Activated T-cell treated with anti-CD3 and anti-CD28 coated beads for 48 hours (primary cell): ENCODE measurements at places on chromosomes 7 and 10.
A peak's percentile ranks its signal among the peaks of the same experiment; 100 is the strongest.

DNA sequence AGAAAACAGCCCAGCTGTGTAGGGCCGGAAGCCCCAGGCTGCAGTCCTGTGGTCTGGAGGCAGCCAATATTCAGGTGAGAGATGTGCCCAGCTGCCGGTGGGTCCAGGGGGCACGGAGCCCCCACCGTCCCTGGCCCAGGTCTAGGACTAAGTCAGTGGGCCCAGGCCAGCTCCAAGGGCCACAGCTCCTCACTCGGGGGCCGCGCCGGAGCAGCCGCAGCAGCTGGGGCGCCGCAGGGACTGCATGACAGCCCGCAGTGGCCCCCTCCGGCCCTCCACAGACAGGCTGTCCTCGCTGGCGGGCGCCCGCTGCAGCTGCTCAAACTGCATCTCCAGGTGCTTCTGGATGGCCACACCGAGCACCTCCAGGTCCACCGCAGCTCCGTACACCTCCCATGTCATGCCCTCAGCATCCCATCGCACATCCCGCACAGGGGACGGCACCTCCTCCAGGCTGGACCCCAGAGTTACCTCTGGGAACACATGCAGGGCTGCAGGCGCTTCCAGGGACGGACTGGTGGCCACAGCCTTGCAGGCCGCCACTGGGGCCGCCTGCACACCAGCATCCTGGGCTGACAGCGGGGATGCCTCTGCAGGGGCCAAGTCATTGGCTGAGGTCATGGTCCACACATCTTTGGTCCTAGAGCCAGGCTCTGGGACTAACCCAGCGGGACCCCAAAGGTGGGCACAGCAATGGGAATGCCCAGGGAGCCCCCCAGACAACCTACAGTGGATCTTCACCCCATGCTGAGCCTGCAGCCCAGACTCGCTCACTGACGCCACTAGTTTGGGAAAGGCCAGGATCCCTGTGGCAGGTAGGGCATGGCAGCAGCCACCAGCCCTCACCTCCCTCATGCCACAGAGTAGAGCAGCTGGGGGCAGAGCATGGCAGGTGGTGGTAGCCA lies 7.0 kb downstream of the GPRIN2 start:
- DNase-seq, result no peak

GRCh38 chr7:148872188-148872587 lies 11.9 kb downstream of the EZH2 start:
- DNase-seq, result no peak

GRCh38 chr7:7181519-7182155 lies 707 bp upstream of the C1GALT1 start:
- peak; percentile 8 for DNase-seq

DNA sequence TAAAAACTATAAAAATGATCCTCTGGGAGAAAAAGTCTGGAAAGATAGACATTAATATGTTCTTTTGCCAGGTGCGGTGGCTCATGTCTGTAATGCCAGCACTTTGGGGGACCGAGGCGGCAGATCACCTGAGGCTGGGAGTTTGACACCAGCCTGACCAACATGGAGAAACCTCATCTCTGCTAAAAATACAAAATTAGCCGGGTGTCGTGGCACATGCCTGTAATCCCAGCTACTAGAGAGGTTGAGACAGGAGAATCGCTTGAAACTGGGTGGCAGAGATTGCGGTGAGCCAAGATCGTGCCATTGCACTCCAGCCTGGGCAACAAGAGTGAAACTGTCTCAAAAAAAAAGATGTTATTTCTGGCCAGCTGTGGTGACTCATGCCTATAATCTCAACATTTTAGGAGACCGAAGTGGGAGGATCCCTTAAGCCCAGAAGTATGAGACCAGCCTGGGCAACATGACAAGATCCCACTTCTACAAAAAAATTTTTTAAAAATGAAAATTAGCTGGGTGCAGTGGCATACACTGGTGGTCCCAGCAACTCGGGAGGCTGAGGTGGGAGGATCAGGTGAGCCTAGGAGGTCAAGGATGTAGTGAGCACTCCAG lies 101.9 kb upstream of the LRRN3 start:
- no peak for DNase-seq

GRCh38 chr7:41538810-41539724 lies 163.8 kb downstream of the INHBA start:
- no peak for DNase-seq

- DNase-seq, result no peak
Observed at GRCh38 chr7:98000356-98000755, 10.4 kb upstream of the OCM2 start.

DNA sequence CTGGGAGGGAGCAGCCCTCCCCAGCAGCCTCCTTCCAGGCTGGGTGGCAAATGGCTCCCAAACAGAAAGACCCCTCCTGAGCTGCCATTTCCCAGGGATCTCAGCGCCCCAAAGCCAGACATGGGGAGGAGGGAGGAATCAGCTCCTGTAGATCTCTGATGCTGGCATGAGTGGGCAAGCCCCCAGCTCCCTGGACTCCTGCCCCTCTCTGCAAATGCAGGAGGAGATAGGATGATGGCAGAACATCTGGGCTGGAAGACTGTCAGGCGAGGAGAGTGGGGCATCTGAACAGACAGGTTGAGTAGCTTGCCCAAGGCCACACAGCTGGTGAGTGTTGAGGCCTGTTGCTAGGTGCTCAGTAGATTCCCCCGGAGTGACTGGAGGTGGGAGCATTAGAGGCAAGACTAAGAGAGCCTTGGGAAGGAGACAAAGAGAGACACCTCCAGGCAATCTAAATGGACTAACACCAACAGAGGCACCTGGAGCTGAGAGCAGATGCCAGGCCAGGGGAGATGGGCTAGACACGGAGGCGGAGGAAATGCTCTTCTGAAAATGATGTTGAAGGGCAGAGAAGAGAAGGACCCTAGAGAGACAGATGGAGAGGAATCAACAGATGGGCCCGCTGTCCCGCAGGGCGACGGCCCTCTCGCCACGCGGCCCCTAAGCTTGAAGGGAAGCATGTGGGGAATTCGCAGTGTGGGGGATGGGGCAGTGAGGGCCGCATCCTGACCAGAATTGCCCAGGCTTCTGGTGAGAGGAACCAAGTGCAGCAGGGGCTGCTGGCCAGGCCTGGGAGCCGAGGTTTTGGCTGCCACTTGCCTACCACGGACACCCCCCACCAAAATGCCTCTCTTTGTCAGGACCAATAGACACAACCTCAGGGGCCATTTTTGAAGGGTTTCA lies 84.8 kb upstream of the LRRC4 start:
- DNase-seq, result no peak

DNA sequence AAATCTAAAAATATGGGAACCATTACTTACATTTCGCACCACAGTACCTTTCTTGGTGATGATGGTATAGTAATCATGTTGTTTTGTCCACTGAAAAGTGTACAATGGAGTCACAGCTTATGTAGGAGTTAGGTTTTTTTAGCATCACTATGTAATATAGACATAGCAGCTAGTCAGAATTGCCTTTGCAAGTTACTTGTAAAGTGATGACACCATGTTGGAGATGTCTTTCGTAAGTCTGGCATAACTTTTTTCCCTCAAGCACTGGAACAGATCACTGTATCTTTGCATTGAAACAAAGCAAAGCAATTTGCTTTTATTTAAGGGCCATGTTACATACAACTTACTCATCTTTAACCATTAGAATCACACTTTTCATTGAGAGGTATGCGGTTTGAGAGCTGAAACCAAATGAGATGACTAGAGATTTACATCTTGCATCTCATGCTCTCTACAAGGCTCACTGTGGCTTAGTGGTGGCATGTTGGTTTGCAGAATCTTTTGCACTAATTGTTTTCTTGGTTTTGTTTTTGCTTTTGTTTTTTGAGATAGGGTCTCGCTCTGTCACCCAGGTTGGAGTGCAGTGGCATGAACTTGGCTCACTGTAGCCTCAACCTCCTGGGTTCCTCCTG lies 18.3 kb downstream of the UBN2 start:
- no peak for DNase-seq

GRCh38 chr10:122457934-122458333 lies 3.4 kb upstream of the HTRA1 start:
- no peak for DNase-seq

DNA sequence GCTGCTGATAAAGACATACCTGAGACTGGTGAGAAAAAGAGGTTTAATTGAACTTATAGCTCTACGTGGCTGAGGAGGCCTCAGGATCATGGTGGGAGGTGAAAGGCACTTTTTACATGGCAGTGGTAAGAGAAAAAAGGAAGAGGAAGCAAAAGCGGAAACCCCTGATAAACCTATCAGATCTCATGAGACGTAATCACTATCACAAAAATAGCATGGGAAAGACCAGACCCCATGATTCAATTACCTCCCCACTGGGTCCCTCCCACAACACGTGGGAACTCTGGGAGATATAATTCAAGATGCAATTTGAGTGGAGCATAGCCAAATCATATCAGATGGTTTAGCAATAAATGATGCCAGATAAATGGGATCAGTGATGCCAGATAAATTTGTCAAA lies 892.0 kb upstream of the CELF2 start:
- DNase-seq, result no peak

GRCh38 chr10:12564173-12564572 lies 214.8 kb downstream of the CAMK1D start:
- no peak for DNase-seq

DNA sequence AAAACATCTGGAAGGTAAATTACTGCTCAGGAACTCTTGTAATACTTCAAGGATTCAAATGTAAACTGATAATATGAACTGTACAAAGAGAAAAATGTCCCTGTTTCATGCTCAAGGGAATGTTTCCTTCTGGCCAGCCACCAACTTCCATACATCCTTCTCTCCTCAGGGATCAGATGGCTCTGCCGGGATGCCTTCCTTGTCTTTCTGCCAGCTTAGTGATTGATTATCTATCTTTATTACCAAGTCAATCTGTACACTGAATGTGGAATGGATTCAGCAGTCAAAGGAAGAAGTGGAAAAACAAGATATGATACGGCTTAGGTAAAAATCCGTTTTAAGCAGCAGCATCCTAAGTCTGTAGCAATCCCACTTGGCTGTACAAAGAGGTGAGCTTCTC lies 178.3 kb downstream of the PTN start:
- DNase-seq, result no peak

GRCh38 chr10:69048103-69048502 lies 39.8 kb upstream of the SRGN start:
- DNase-seq, result peak; percentile 48

DNA sequence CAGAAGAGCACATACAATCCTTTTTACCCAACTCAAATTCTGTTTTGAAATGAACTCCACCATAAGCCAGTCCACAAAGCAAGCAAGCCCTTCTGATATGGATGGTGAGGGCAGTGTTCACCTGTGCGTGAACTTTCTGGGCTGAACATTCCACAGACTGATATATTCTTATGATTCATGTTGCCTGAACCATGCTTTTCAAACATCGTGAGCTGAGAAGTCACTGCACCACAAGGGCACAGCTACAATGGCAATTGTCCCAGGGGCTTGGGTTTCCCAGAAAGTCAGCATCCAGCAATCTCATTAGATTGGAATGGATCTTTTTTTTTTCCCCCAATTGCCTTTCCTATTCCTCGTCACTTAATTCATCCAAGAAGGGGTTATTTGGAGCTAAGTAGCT lies 86.9 kb upstream of the ZNF438 start:
- no peak for DNase-seq

- DNase-seq, result no peak
Observed at GRCh38 chr10:93542358-93542791, 24.1 kb upstream of the FFAR4 start.

DNA sequence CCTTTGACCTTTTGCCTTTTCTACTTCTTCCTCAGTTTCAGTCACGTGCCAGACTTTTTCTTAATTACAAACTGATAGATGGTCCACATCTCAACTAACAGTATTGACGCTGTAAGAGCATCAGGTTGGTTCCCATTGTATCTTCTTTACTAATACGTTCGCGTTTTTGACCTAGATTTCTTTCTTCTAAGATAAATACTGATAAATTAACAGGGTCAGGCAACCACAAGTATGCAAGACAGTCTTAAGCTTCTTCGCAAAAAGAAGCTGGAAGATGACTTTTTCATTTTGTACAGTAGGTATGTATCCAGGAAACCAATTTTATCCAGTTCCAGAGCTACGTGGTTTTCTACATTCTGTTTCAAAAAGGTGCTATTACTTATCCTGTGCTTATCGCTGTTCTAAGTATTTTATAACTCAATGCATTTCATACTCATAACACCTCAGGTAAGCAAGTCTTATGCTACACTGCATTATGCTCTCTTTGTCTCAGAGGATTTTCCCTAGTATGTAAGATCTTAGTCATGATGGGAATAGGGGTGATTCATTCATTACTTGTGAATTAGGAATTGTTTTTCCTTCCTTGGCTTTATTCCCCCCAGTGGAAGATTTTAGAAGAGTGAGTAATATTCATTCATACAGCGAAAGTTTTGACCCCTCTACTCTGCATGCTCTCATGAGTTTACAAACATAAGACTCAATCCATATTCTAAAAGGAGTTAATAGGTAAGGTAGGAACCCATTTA lies 955 bp downstream of the DUS4L start:
- no peak for DNase-seq

GRCh38 chr7:140230516-140230860 lies 53.7 kb upstream of the KDM7A start:
- DNase-seq, result peak; percentile 86

- DNase-seq, result no peak
Observed at GRCh38 chr7:140060788-140061606, 1.8 kb downstream of the PARP12 start.

GRCh38 chr10:32317795-32318357 lies 29.1 kb downstream of the EPC1 start:
- no peak for DNase-seq

DNA sequence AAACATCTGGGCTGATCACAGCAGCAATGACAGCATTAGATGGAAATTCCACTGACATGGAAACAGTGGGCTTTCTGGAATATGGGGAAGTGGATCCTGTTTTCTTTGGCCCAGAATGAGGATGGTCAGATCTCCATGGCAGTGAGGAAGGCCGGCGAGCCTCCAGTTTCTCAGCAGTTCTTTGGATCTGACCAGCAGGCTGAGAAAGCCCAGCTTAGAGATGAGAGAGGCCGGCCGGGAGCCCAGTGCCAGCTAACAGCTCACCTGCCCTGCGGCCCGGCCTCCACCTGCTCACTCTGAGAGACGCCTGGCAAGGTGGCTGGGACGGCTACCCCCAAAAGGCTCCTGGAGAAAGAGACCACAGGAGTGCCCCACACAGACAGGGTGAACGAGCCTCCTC lies 24.2 kb downstream of the GPER1 start:
- no peak for DNase-seq

GRCh38 chr7:98998821-98999725 lies 120.7 kb downstream of the TRRAP start:
- no peak for DNase-seq

DNA sequence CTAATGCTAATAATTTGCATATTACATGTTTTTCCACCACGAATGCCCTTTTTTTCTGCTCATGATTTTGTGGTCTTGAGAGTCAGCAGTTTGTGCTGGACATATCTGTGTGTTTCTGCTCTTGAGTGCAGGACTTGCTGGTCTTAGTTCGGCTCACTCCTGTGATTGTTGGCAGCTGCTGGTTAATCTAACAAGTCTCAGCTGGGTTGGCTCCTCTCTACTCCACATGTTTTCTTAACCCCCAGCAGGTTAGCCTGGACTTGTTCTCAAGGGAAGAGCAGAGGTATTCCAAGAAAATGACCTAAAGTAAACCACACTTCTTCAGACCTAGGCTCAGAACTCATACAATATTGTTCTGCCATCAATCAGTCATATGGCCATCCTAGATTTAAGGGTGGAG lies 1238.9 kb downstream of the XPNPEP1 start:
- DNase-seq, result no peak

GRCh38 chr7:84085147-84085546 lies 109.4 kb downstream of the SEMA3A start:
- DNase-seq, result no peak
